ENCODE measurements at places on chromosomes 2 and 18. TPM values are rescaled to one million over a fixed set of nuclear protein-coding genes. Genes with fewer than 3 reads are reported as not detected.

GRCh38 chr2:224085246-224085645 is 46.2 kb upstream of the SERPINE2 start:
- no peak for DNase-seq

DNA sequence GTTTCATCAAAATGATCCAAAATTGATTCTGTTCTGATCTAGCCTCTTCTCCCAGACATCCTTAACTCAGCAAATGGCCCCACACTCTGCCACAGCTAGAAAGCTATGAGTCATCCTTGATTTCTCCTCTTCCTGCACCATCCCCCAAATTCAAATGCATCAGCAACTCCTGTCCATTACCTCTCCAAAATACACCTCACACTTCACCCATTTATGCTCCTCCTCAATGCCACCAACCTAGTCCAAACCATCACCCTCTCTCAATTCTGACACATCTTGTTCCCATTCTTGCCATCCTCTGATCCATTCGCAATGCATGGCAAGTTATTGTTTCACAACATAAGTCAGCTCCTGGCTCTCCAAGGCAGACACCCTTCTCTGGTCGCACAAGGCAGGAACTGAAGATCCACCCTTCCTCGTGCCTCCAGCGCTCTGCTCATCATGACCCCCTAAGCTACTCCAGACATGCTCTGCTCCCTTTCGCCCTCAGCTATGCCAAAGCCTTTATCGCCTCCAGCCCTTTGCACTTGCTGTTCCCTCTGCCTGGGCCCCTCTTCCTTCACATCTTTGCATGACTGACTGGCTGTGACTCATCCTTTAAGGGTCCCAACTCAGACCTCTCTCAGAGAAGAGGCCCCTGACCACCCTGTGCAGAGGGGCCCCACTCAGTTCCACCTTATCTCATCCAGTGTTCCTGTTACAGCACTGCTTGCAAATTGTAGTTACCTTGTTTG is 83.6 kb downstream of the MREG start:
- no peak for DNase-seq

DNA sequence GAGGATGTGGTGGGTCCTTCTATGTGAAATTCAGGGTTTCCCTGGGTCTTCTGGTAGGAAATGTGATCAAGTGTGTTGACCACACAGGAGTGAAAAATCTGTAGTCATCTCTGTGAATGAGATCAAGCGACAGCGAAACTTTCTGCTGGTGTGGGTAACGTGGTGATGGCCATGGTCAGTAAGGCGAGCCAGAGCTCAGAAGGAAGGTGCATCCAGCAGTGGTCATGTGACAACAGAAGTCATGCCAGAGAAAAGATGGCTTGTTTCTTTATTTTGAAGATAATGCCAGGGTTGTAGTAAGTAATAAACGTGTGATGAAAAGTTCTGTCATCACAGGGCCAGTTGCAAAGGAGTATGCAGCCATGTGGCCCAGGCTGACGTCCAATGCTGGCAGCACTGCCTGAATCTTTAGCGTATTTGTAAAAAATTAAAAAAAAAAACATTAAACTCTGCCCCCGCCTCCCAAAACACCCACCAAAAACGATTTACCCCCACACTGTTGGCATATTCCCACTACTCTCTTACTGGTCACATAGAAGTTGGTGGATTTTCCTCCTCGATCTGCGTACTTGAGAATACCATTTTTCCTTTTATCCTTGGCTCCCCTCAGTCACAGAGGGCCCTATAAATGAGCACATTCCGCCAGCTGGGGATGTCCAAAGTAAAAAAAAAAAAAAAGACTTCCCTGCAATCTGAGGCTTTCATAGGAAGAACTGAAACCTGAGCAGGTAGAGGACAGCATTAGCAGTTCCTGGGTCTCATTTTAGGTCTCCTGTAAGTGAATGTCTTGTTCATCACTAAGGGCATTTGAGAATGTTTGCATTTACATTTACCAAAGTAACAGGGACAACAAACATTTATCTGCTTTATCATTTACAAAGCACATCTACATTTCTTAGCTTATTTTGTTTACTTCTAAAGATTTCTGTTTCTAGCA is 70.6 kb downstream of the SLC4A3 start:
- DNase-seq, result no peak

- no peak for DNase-seq
Observed at GRCh38 chr2:215571689-215572088, 135.8 kb upstream of the FN1 start.

GRCh38 chr2:37636381-37637066 is 34.9 kb downstream of the CDC42EP3 start:
- DNase-seq, result no peak

GRCh38 chr2:38622210-38622609 is 19.5 kb upstream of the HNRNPLL start:
- DNase-seq, result no peak

DNA sequence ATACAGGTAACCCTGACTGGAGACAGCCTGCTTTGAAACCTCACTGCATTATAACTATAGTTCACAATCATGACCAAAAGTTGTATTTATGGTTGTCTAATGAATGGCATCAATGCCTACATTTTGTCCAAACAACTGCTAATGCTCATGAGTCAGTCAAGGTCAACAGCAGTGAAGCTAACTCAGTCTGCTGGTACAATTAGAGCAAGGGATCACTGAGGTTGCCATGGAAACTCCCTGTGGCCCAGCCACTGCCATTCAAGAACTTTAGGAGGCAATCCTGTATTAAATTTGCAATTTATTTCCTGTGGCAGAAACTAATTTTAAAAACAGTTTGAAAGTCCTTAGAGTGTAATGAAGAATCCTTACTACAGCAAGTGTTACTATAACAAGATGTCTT is 185.1 kb upstream of the SMAD7 start:
- DNase-seq, result no peak

- DNase-seq, result no peak
Observed at GRCh38 chr2:108271691-108272253, 16.9 kb upstream of the SULT1C2 start.

- no peak for DNase-seq
Observed at GRCh38 chr2:3595985-3596384, 1.1 kb downstream of the COLEC11 start.

- no peak for DNase-seq
Observed at GRCh38 chr18:31617031-31617717, 25.5 kb downstream of the TTR start.

DNA sequence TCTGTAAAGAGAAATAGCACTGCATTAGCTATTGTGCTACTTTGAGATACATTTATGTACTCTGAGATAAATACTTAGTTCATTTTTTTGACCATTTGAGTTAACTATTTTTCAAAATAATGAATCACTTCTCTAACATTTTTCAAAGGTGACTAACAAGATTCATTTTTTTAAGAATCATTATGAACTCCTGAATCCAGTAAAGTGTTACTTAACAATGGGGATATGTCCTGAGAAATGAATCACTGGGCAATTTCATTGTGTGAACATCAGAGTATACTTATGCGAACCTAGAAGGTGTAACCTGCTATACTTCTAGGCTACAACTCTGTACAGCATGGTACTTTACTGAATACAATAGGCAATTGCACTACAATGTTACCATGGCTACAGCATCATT is 355.8 kb downstream of the ARL6IP6 start:
- DNase-seq, result no peak

- DNase-seq, result peak; percentile 88
Observed at GRCh38 chr2:46299365-46300263, 2.4 kb downstream of the EPAS1 start.

- peak; percentile 65 for DNase-seq
Observed at GRCh38 chr2:9002637-9003365, 683 bp downstream of the MBOAT2 start.

GRCh38 chr2:177275040-177275742 is 10.7 kb upstream of the NFE2L2 start:
- no peak for DNase-seq

GRCh38 chr2:54591551-54591950 is 131.9 kb upstream of the EML6 start:
- DNase-seq, result no peak

DNA sequence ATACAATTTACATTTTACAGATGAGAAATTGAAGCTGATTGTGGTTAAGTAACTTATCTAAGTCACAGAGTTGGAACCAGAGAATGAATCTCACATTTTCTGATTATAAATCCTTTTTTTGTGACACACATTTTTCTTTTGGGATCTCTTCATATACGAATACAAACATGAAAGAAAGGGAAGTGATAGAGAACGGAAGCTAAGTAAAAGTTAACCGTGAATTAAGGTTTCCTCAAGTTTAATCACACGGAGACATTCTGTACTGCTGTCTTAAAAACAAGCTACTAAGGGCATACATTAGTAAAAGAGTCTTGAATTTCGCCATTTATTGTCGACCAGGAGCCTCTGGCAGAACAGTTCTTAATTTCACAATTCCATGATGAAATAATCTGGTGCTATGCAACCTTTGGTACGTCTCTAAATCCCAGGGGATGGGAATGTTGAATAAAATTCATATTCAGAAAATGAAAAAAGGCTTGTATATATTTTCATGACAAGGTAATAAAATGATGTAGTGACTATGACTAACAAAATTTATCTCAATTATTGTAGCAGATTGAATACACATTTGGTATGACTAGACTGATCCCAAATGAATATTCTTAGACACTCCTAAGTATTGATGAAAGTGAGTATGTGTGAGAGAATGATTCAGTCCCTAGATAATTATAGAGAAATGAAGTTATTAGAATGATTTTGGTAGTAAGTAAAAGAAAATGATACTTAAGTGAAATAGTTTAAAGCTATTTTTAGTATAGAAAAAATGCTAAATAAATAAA is 40.3 kb upstream of the ZSWIM2 start:
- DNase-seq, result no peak

DNA sequence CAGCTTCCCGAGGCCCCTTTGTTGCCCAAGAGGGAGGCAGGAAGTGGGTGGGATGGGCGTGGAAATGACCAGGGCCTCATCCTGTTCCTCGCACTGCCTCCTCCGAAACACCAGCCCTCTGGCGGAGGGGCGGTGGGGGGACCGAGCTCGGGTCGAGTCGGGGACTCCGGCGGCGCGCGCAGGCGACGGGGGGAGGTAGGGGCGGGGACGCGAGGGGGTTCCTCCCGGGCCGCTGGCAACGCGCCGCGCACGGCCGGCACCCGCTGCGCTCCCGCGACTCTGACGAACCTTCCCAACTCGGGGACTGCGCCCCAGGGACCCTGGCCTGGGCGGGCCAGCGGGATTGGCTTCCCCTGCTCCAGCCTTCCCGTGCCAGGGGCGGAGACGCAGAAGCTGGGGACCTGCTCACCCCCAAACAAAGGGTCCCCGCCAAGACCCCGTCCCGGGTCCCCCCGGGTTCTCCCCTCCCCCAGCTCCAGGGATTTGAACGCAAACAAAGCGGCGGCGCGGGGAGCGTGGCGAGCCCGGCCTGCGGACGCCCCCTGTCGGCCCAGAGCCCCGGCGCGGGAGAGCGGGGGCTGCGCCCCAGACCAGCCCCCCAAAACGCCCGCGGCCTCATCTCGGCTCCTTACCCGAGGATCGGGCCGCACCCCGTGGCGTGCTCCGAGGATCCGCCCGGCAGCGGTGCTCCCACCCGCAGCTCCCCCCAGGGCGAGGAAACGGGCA is 1.2 kb downstream of the SEMA4C start:
- peak; percentile 96 for DNase-seq

GRCh38 chr2:235539773-235540172 is 45.9 kb downstream of the AGAP1 start:
- DNase-seq, result peak; percentile 29

DNA sequence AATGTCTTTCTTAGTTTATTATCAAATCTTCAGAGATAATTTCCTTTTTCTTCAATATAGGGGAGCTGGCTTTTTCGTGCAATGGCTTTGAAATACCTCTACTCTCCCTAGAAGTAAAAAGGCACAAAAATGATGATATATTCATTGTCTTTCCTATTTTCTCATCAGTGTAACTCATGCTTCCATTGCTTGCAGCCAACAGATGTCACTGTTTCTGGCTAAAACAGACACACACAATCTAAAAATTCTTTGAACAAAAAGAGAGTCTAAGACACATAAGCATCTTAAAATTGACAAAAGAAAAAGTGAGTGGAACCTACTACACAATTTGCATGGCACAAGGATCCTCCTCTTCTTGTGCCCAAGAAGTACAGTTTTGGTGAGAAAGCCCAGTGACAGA is 448.7 kb upstream of the VRK2 start:
- no peak for DNase-seq

BOK gene
- total RNA-seq, result 60.0 TPM

TXNDC2 gene
- total RNA-seq, result not detected

CYP26B1 gene
- total RNA-seq, result 61.5 TPM

NRP2 gene
- total RNA-seq, result 7.1 TPM

SCN2A gene
- total RNA-seq, result 0.08 TPM

WIPF1 gene
- 4.8 TPM for total RNA-seq

FECH gene
- 22.8 TPM for total RNA-seq

UPP2 gene
- total RNA-seq, result not detected

MLPH gene
- 41.1 TPM for total RNA-seq

GULP1 gene
- total RNA-seq, result 14.3 TPM
